ENCODE measurements at places on chromosomes 13 and 19. TPM values are rescaled to one million over a fixed set of nuclear protein-coding genes. Genes with fewer than 3 reads are reported as not detected.

Gene PSG6
- total RNA-seq = 0.18 TPM

Gene PEAK3
- not detected for total RNA-seq

Gene TNNT1
- total RNA-seq = 151 TPM

Gene ZNF333
- total RNA-seq = 4.0 TPM

Gene CERS1
- 5.1 TPM for total RNA-seq

Gene GJB2
- 0.69 TPM for total RNA-seq

Gene NKG7
- total RNA-seq = not detected

Gene SRRM5
- 0.84 TPM for total RNA-seq

Gene SOX1
- total RNA-seq = not detected

Gene HRC
- total RNA-seq = not detected

Gene COMP
- not detected for total RNA-seq

Gene IRS2
- total RNA-seq = 18.2 TPM

Gene PPM1N
- 8.0 TPM for total RNA-seq

Gene SWSAP1
- total RNA-seq = 2.2 TPM

Gene GPR4
- total RNA-seq = not detected

Gene NLRP13
- not detected for total RNA-seq

Gene ZNF665
- total RNA-seq = not detected

Gene CD209
- not detected for total RNA-seq

Gene TEX101
- not detected for total RNA-seq

Gene HIPK4
- 0.32 TPM for total RNA-seq

Gene GNA15
- not detected for total RNA-seq

Gene ADAMTS10
- total RNA-seq = 15.8 TPM

Gene ZNF649
- 0.26 TPM for total RNA-seq

Gene PCDH17
- total RNA-seq = 0.13 TPM

Gene RNASEH2A
- total RNA-seq = 49.1 TPM

Gene PRSS57
- not detected for total RNA-seq

Gene ATP8B3
- total RNA-seq = 1.8 TPM

Gene NLRP5
- total RNA-seq = not detected

Gene KLK6
- total RNA-seq = 0.23 TPM

Gene ABHD8
- total RNA-seq = 4.5 TPM

Gene NFILZ
- not detected for total RNA-seq

Gene ILF3
- total RNA-seq = 167 TPM

Gene ZNF793
- 0.03 TPM for total RNA-seq

Gene KCNN1
- 0.42 TPM for total RNA-seq

Gene NXNL1
- not detected for total RNA-seq

Gene PABPC3
- total RNA-seq = 0.14 TPM

Gene CTU1
- 5.5 TPM for total RNA-seq

Gene SIGLEC7
- not detected for total RNA-seq

Gene KIR2DL4
- not detected for total RNA-seq

Gene CEACAM19
- total RNA-seq = 9.1 TPM

Gene ZSCAN1
- not detected for total RNA-seq

Gene INSL3
- 0.67 TPM for total RNA-seq

Gene TMEM150B
- total RNA-seq = not detected

Gene CD177
- 0.08 TPM for total RNA-seq

Gene KIRREL2
- 0.57 TPM for total RNA-seq

Gene LRRC4B
- 0.34 TPM for total RNA-seq

Gene FXYD1
- not detected for total RNA-seq

Gene TNFSF13B
- total RNA-seq = 0.03 TPM

Gene WIZ
- total RNA-seq = 20.5 TPM

Measured in A549 treated with RU486 at 1 μM for 4 hours (cell line).